ENCODE measurements at places on chromosomes 3 and 15. TPM values are rescaled to one million over a fixed set of nuclear protein-coding genes. Genes with fewer than 3 reads are reported as not detected.

The ITIH1 gene
- total RNA-seq = not detected

- DNase-seq = no peak
These were observed 79.0 kb upstream of the DCLK3 start for GRCh38 chr3:36843065-36844051.

The ERC2 gene
- total RNA-seq = 2.6 TPM

DNA sequence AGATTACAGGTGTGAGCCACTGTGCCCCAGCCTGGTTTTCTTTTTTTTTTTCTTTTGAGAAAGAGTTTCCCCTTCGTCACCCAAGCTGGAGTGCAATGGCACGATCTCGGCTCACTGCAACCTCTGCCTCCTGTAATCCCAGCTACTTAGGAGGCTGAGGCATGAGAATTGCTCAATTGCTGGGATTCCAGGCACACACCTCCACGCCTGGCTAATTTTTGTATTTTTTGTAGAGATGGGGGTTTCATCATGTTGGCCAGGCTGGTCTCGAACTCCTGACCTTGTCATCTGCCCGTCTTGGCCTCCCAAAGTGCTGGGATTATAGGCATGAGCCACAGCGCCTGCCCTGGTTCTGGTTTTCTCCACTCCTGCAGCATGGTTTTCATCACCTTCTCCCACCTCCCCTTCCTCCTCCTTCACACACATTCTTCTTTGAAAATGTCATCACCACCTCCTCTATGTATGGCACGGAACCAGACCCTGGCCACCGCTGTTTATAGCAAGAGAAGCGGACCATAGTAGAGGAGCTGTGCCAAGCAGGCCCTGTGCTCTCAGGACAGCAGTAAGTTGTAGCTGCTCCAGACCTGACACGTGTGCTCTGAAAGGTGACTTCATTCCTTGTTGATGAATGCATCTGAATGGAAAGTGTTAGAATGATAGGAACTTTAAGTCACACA is 14.6 kb upstream of the AHSG start:
- DNase-seq = peak; percentile 76

The RPL29 gene
- 682 TPM for total RNA-seq

DNA sequence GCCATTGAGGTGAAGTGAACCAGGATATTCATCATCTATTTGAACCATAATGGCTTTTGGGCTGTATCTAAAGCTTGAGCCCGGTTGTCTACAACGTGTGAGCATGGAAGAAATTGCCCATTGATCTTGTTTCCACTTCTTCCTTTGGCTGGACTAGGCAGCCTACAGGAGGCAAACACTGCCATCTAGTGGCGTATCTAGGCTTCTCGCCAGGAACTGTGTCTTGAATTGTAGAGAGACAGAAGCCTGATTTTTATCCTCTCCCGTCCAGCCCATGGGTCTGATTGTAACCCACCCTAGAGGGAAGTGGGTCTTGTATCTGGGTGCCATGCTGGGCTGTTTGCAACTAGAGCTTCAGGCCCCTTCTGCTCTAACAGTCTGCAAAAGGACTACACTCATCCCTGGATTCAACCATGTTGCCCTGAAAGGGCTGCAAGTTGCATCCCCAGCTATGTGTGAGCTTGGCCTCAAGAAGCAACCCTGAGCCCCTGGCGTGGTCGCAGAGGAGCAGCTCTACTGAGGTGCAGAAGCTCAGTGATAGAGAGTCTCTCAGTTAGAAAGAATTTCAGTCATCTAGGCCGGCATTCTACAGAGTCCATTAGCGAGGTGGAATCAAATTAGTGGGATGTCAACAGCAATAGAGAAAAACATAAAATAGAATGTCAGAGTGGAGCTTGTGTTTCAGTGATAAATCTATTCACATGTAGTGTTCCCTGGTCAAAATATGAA is 170.2 kb upstream of the UMPS start:
- DNase-seq = peak; percentile 69

The SLC24A5 gene
- not detected for total RNA-seq

GRCh38 chr15:52255935-52256334 is 39.7 kb downstream of the MYO5C start:
- no peak for DNase-seq

The EPHA3 gene
- total RNA-seq = 5.6 TPM

The GNB4 gene
- total RNA-seq = 41.2 TPM

DNA sequence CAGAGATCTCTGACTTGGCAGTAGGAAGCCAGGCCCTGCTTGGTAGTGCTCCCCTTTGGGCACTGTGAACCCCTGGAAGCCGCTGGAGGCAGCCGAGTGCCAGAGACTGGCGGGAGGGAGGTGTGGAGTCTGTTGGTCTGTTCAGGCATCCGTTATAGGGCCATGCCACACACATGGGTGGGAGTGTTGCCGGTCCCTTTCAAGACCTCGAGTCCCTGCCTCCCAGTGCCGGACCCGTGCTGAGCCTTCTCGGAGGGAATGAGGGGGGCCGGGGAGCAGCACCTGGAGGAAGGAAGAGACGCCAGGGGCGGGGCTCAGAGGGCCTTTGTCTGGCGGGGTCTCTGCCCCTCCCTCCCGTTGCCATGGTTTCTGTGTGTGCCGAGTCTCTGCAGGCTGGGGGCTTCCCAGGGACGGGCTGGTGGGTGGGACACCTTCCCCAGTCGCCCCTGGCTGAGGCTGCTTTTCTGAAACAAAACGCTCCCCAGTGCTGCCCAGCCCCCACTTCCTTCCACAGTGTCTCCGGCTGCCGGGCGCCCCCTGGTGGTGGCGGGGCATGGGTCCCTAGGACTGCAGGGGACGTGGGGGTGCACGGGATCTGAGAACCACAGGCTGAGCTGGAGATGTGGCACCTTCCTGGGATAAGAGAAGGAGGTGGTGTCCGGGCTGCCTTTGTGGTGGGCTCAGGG is 10.0 kb downstream of the GNAI2 start:
- peak; percentile 93 for DNase-seq

DNA sequence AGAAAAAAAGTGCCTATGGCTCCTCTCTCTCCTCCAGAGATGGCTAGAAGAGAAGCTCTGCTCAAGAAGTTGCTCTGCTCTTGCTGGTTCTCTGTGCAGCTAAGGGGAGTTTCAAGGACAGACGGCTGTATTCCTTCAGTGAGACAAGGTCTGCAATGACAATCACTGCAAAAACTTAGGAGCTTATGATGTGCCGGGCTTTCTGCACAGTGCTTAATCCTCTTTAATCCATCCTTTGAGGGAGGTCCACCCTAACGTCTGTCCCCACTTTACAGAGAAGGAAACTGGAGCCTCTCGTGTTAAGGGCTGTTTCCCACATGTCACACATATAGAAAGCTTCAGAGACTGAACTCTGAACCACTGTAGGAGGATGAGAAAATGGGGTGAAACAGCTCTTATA is 260.6 kb downstream of the MEX3B start:
- no peak for DNase-seq

GRCh38 chr15:33699691-33700447 is 268.4 kb upstream of the CHRM5 start:
- no peak for DNase-seq

Measured in left cardiac atrium (tissue), 4 donors.